NCI-H1436 (cell line): ENCODE measurements at places on chromosomes 3 and 15.

- no peak for DNase-seq
These were observed 2.0 kb upstream of the TNIK start for GRCh38 chr3:171462224-171462623.

DNA sequence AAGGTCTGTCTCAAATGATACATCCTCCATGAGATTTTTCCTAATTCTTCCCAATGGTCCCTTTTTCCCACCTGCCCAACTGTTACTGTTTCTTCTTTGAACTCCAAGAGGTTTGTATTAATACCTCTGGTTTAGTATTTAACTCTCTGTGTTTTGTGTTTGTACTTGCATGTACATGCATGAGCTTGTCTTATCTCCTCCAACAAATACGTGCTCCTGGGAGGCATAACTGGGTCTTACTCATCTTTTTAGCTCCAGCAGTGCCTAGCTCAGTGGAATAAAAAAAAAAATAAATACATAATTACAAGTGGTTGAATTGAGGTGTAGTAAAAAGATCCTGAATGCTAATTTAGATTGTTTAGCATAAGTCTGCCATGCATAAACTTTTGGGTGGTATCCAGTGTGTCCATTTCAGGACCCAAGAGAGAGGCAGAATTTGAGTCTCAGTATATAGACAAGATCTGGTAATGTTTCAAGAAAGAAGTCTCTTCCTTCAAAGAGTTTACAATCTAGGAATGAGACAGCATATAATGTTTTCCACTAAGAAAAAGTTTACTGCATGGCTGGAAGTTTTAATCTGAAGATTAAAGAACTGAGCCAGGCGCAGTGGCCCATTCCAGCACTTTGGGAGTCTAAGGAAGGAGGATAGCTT is 1.7 kb upstream of the LYSMD2 start:
- no peak for DNase-seq

GRCh38 chr3:13934315-13934714 is 54.4 kb upstream of the WNT7A start:
- DNase-seq, result no peak

- no peak for DNase-seq
These were observed 63.7 kb downstream of the CORO2B start for GRCh38 chr15:68642491-68642845.

- no peak for DNase-seq
These were observed 24.5 kb upstream of the SSR3 start for GRCh38 chr3:156579427-156579851.

GRCh38 chr3:183128709-183129108 is 29.4 kb upstream of the MCCC1 start:
- no peak for DNase-seq

- DNase-seq, result no peak
These were observed 842 bp upstream of the U2SURP start for GRCh38 chr3:143000528-143000927.

GRCh38 chr3:44867421-44868111 is 5.9 kb downstream of the TMEM42 start:
- DNase-seq, result no peak

- DNase-seq, result peak; percentile 10
These were observed 251.2 kb downstream of the SLC9A9 start for GRCh38 chr3:143596957-143597642.

- no peak for DNase-seq
These were observed 368.1 kb downstream of the ZPLD1 start for GRCh38 chr3:102802819-102803420.

DNA sequence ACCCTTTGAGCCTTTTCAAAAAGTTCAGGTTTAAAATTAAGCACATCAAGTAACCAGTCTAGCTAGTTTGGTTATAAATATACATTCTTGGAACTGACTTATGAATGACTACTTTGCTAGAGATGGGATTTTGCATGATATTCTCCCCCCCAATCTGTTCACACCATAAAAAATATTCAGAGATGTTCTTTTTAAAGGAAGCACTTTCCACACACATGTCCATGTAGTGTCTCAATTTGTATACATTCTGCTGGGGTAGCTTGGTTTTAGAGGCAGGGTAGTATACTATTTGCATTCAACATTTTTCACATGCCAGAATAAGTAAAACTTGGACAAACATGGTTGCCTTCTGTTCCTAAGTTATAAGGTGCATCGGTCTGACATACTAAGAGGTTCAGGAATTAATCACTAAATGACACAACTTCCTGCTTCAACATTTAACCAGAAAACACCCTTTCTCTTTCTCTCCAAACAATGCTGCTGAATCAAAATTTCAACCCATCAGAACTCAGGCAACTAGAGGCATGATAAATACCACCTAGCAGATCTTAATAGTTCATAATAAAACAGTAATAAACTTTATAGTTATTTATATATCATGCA is 57.0 kb downstream of the SUMF1 start:
- DNase-seq, result no peak

DNA sequence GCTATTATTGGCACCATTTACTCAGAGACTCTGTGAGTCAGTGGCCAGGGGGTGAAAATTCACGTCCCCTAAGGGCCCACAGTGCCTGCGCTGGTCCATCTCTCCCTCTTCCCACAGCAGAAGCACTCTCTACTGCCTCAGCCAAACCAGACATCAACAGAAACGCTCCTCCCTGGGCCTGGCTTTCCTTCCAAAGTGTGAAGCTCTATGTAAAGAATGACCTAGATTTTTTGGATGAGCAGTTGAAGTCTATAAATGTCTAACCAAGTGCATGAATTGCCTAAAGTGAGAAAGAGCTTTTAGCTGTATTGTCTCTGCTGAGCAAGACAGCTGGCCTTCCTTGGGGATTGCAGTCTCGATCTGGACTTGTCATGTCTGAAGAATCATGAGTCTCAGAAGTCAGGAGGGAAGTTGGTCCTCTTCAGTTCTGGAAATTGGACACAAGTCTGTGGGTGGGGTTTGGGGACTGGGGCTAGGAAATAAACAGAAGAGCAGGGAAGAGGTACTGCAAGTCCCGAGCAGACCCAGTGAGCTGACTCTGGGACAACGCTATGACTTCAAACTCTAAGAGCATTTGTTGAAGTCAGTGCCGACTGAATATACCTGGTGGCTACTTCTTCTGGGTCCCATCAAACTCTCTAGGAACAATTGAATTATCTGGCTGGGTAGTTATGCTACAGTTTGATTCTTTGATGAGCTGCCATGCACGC is 29.0 kb downstream of the RASGRP1 start:
- no peak for DNase-seq

- no peak for DNase-seq
These were observed 765.1 kb downstream of the ROBO1 start for GRCh38 chr3:79002465-79003372.

DNA sequence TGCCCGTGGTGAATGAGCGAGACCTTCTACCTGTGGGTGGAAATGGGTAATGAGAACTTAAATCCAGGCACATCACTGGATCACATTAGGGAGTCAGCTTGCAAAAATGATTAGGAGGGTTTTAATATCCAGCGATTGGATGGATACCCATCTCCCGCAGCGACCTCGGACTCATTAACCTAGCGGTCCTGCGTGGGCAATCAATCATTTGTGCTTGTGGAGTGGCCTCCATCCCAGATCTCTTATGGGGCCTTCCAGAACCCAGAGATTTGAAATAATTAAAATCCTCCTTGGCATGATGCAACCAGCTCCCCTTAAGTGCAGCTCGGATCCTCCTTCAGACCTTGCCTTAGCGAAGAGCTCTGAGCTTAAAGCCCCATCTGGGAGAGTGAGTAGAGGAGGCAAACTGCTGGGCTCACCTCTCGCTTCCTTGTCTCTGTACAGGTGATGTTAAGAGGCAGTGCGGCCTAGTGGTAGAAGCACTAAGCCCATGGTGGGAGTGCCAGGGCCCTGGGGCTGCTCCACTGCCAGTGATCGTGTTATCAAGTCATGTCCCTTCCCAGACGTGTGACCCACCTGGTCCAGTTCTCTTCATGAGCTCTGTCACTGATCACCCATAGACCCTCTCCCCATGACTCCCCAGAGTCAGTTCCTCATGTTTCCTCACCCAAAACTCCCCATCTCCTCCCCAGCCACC is 285.2 kb upstream of the TLE3 start:
- no peak for DNase-seq

GRCh38 chr3:186283651-186284348 is 78.2 kb downstream of the DGKG start:
- DNase-seq, result no peak

DNA sequence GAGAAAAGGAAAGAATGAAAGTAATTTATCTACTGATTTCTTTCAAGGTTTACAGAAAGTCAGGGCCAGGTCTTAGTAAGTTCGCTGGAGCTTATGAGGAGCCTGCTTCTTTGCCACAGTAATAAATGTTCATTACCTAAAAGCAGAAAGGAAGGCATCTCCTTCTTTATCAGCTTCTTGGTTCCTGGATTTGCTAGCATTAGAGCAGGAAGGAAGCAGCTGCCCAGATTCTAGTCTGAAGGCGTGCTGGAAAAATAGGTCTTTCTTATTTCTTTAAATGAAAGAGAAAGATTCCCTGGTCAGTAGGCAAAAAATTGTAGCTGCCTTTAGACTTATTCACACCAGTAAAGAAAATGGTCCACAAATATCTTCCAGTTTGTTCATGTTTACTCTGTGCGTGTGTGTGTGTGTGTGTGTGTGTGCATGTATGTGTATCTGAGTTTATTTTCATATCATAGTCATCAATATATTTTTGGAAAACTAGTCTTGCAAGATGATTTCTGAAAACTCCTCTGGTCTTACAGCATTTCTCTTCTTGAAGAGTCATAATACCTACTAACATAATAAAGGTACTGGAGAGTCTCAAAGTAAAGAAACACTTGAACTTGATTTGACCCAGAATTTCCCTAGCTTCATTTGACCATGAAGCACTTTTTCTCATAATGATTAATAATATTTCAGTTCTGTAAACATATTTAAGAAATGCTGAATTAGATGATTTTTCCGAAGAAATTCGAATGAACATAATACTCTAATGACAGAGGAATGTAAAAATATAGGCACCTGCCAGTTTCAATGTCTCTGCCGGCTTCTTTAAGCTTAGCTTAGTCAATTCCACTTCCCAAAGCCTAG is 255.3 kb upstream of the ZPLD1 start:
- DNase-seq, result no peak

GRCh38 chr3:31932990-31933389 is 48.1 kb downstream of the OSBPL10 start:
- DNase-seq, result no peak

- no peak for DNase-seq
These were observed 1.9 kb downstream of the UQCRC1 start for GRCh38 chr3:48607519-48607918.

GRCh38 chr3:154729741-154730140 is 299.8 kb upstream of the GPR149 start:
- no peak for DNase-seq

DNA sequence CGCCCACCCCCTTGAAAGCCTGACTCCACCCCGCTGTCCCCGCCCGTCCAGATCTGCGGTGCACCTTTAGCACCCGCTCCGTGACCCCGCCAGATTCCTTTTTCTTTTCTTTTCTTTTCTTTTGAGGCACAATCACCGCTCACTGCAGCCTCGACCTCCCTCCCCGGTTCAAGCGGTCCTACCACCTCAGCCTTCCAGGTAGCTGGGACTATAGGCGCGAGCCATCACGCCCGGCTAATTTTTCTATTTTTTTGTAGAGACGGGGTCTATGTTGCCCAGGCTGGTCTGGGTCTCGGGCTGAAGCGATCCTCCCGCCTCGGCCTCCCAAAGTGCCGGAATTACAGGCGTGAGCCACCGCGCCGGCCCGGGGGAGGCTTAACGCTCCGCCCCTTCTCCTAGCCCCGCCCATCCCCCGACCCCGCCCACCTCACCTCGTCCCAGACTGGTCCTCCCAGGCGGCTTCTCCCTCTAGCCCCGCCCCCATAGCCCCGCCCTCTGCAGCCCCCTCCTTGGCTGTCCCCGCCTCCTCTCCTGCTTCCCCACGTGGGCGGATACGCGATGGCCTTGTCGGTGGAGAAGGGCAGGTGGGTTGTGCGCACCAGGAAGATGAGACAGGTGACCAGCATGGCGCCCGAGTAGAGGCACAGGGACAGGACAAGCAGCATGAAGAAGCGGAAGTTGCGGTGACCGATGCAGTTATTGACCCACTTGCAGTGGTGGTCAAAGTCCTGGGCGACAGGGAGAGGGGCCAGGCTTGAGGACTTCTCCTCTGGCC is 3.2 kb downstream of the ZDHHC19 start:
- DNase-seq, result no peak

GRCh38 chr15:53739651-53740050 is 19.8 kb downstream of the WDR72 start:
- DNase-seq, result no peak

- no peak for DNase-seq
These were observed 91.5 kb downstream of the ADAMTS17 start for GRCh38 chr15:100250176-100250800.

GRCh38 chr3:55166576-55167555 is 239.0 kb upstream of the LRTM1 start:
- DNase-seq, result no peak

DNA sequence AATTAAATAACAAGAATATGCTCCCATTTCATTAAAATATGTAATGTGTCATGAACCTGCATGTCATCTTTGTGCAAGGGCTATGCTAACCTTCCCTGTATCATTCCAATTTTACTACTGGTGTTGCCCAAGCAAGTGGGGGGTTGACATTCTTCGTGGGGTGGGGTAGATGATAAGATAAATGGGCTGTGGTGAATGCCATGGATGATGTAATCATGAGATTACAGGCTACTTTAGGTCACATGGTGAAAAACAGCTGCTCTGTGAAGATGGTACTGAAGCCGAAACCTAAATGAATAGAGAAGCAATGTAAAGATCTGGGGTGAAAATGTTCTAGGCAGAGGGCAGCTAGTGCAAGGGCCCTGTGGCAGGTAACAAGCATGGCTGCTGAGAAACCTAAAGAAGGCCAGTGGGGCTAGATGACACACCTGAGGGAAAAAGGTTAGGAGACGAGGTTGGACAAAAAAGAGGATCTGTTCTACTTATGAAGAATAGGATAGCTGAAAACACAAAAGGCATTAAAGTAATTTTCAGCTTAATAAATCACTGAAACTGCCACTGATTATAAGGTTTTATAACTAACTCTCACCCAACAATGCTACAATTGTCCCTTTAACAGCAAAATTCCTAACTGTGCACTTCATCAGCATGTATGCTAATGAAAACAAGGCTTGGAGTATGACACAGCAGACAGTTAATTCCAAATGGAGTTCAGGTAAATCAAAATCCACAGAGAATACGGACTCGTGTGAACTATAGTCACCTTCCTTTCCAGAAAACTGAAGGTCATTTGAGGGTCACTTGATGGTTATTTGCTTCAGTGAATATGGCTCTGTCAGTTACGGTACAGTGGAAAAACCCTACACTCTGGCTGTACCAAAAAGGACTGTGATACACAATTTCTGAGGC is 35.0 kb downstream of the MTMR10 start:
- DNase-seq, result no peak

DNA sequence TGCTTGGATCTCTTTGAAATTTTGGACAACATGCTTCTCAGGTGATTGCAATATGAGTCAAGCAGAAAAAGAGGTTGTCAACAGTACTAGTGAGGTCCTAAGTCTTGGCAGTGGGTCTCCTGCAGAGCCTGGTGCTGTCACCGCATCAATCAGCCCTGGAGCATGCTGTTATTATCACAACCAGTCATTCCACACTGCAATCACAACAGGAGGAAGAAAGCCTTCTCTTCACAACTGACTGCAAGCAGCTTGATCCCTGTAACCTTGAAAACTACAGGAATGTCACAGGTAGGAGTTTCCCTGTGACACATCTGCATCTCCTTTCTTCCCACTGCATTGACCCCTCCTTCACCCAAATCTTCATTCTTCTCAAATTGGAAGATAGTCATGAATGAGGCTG is 451.1 kb upstream of the ATP11B start:
- DNase-seq, result no peak
